ENCODE measurements at places on chromosomes 1 and 21.
A peak's percentile ranks its signal among the peaks of the same experiment; 100 is the strongest.

- no peak for DNase-seq
Measured at GRCh38 chr1:9145021-9145668, 16.2 kb upstream of the GPR157 start.

- no peak for DNase-seq
Measured at GRCh38 chr1:106956721-106957120, 99.8 kb upstream of the PRMT6 start.

DNA sequence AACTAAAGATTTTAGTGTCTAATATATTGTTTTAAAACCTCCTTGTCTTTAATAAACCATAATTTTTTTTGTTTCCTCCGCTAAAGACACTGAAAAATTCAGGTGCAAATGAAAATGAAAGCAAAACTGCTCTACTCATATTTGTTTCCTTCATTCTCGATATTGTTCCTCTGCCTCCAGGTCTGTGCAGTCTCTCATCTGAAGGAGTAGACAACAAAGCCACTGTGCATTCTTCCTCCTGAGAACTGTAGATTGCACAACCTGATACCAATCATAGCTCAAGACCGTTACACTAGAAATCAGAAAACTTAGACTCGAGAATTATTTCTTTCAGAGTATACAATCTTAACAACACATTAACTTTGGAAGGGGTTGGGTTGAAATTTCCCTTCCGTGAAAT is 373.1 kb upstream of the CXADR start:
- peak; percentile 2 for DNase-seq

GRCh38 chr1:10772711-10773110 is 23.7 kb downstream of the CASZ1 start:
- no peak for DNase-seq

DNA sequence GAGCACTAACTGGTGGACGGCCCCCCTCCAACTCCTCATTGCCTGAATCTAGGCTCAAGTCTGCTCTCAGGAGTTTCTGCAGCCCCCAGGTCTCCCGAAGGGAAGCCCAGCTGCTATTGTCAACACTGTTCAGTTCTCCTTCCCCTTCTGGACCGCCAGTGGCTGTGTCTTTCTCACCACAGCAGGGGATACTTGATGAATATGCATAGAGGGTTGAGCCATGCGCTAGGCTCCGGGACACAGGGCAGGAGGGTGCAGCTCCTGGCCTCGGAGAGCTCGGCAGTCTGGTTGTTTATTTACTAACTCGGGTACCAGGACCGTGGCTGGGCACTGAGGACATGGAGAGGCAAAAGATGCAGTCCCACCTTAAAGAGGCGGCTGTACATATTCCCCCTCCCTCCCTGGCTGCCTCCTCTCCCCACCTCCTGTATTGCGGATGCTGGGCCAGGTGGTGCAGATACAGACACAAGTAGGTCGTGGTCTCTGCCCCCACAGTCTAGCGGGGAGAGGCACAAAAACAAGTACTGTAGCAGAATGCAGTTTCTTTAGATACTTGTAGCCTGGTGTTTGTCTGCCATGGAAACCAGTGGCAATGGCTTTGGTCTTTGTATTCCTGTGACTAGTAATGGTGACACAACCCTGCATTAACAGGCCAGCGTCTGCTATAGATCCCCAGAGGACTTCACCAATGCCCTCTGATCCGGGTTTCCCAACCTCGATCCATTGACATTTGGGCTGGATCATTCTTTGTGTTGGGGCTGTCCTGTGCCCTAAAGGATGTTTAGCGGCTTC is 26.2 kb downstream of the ARHGEF10L start:
- DNase-seq, result no peak

DNA sequence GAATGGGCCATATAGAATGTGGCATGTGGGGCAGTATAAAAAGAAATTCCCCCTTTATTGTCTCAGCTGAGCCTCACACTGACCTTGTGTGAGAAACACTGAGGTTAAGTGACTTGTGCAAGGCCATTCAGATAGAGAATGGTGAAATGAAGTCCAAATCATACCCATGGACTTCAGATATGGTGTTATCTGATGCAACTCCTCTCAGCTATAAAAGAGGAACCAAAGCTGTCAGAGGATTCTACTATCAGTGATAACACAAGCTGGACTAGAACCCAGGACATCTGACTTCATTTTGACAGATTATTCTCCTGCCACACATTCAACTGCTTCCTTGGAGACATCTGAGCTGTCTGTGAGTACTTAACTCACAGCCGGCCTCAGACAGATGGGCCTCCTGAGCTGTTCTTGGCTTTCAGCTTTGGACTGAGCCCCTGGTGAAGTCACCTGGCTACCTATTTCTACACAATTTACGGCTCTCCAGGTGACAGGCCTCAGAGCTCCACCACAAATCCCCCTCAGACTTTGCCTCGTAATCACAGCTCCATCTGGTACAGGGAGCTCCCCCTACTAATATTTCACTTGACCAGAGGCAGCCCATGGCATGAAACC is 104.6 kb downstream of the PLXNA2 start:
- no peak for DNase-seq

DNA sequence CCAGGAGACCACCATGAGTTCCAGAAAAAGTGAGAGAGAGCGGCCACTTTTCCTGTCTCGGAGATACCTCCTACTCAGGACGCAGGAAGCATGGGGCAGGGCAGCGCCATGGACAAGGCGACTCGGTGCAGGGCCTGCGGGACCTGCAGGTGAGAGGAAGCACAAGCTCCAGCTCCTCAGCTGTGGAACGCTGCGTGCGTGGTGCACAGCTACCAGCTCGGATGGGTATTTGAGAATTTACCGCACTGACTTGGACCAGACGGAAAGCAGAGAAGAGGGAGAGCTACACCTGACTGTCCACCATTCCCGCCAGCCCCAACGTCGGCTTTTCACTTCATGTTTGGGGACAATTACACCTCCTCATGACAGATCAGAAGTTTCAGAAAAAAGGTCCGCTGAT is 8.2 kb upstream of the CDK11A start:
- no peak for DNase-seq

- DNase-seq, result peak; percentile 92
Measured at GRCh38 chr1:112466078-112466660, 42.6 kb upstream of the WNT2B start.

- DNase-seq, result no peak
Measured at GRCh38 chr1:203002951-203003350, 4.2 kb upstream of the TMEM183A start.

- DNase-seq, result no peak
Measured at GRCh38 chr1:25624604-25625003, 8.0 kb downstream of the MAN1C1 start.

GRCh38 chr1:184641894-184642293 is 112.8 kb downstream of the EDEM3 start:
- DNase-seq, result no peak

- no peak for DNase-seq
Measured at GRCh38 chr1:110627764-110628163, 21.6 kb upstream of the KCNA2 start.

GRCh38 chr1:5768014-5768413 is 224.2 kb downstream of the NPHP4 start:
- no peak for DNase-seq

- no peak for DNase-seq
Measured at GRCh38 chr1:78619446-78619802, 824 bp upstream of the IFI44L start.

DNA sequence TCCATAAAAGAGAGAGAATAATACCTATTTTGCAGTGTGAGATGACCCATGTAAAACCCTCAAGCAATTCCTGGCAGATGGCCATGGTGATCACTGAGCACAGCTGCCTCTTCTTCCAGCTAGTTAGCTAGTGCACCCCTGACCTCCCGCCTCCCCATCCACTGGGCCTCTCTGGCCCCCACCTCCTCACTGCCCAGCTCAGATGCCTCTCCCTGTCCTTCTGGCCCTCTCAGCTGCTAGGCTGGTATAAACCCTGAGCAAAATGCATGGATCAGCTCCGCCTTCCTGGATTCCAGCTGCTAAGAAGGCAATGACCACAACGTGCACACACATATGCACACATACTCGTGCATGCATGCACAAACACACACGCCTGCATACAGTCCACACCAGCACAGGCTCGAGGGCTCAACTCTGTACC is 117.2 kb downstream of the DMRTB1 start:
- no peak for DNase-seq

Measured in activated T-cell treated with anti-CD3 and anti-CD28 coated beads, Interleukin-2, amount 50 U/mL, for 72 hours (primary cell).